ENCODE measurements at places on chromosomes 5 and 9.

- DNase-seq = peak; percentile 56
Measured at GRCh38 chr5:170603578-170604565, 100.1 kb downstream of the KCNIP1 start.

- peak; percentile 30 for DNase-seq
Measured at GRCh38 chr9:95336281-95336680, 18.8 kb upstream of the FANCC start.

GRCh38 chr9:137106662-137107250 is 7.8 kb downstream of the DPP7 start:
- DNase-seq = no peak

DNA sequence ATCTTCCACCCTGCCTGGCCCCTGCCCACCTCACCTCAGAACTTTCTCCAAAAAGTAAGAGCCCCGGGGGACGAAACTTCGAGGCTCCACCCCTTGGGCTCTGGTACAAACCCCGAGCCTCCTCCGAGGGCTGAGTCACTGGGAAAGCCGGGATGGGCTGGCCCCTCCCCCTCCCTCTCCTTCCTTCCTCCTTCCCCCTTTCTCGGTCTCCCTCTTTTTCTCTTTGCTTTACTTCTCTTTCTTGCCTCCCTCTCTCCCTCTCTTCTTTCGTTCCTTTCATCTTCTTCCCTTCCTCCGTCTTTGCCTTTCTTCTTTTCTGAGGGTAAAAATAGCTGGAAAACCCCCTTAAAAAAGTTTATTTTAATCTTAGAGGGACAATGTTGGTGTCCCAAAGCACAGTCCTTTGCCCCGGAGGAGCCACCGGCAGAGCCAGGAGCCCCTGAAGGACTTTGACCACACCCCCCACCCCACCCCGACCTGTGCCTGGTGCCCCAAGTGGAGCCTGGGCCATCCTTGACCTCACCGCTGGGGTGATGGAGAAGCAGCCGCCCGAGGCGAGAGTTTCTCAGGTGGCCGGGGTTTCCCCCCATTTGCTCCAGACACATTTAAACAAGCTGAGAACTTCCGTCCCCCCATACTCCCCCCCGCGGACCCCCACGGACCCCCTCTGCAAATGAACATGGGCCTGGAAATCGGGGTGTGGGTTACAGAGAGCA is 5.7 kb upstream of the NOTCH1 start:
- DNase-seq = peak; percentile 60

DNA sequence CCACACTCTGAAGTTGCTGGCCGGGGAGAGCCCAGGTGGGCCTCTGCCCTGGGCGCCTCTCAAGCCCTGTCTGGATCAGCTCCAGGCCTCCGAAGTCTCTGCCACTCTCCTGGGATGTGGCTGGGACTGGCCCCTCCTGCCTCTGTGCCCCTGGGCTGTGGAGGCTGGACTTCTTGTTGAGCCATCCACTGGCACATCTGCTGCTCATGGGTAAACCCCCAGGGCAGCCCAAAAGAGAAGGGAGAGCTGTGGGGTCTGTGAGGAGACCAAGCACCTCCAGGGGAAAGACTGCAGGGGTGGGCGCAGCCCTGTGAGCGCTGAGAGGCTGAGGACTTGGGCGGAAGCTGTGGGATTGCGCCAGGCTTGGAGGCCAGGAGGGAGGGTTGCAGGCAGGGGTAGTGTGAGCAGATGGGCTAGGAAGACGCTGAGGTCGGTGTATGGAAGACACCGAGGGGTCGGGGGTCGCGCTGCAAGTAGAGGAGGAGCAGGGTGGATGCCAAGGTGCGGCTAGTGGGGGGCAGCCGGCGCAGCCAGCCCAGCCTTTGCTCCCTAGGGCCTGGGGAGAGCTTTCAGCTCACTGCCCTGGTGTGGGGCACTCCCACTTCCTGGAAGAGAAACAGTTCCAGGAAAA is 118.1 kb downstream of the WNK2 start:
- no peak for DNase-seq

DNA sequence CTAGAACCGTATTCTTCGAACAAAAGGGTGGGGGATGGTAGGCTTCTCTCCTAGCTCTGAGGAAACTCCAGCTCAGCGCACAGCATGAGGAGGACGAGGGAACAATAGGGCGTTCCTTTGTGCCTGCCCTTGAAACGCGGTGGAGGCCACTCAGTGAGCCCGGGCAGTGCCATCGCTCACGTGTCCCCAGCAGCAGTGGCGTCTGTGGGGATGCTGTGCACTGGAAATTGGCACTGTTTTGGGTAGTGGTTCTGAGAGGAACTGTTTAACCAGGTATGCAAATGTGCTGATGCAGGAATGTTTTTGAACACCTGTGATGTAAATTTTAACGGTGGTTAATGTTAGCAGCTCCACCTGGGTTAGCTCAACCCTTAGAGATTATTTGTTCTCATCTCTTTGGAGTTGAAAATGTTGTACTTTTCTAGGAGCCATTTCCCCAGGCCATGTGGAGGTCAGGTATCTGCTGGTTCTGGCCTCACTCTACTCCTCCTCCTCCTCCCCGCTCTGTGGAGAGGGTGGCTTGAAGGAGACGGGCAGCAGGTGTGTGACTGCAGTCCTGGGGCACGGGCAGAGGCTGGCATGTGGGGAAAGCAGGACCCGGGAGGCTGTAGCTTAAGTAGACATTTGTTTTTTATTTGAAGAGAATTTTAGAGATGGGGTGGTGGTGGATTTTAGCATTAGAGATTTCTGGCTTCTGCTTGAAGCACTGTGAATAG is 48.3 kb downstream of the EHMT1 start:
- DNase-seq = no peak

- DNase-seq = no peak
Measured at GRCh38 chr5:82597437-82597836, 319.3 kb upstream of the RPS23 start.

DNA sequence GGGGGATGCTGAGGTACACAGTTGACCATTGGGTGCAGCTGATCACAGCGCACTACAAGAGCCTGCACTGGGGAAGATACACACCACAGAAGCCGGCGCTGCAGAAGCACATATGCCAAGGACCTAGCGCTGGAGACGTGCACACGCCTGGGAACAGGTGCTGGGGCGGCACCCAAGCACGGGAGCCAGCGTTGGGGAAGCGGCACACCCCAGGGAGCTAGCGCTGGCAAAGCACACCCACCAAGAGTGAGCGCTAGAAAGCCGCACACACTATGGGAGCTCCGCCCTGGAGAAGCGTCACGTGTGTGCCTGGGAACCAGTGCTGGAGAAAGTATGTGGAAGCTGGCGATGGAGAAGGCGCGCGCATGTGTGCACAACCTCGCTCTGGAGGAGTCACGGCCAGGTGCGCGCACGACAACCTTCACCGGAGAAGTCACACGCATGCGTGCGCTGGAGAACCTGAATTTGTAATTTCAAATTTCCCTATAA is 4.5 kb downstream of the FANCC start:
- DNase-seq = peak; percentile 55

GRCh38 chr9:19174127-19174912 is 47.0 kb upstream of the PLIN2 start:
- DNase-seq = peak; percentile 96

GRCh38 chr5:163614787-163615186 is 109.4 kb downstream of the MAT2B start:
- no peak for DNase-seq

- no peak for DNase-seq
Measured at GRCh38 chr5:1031306-1031959, 22.8 kb downstream of the NKD2 start.

DNA sequence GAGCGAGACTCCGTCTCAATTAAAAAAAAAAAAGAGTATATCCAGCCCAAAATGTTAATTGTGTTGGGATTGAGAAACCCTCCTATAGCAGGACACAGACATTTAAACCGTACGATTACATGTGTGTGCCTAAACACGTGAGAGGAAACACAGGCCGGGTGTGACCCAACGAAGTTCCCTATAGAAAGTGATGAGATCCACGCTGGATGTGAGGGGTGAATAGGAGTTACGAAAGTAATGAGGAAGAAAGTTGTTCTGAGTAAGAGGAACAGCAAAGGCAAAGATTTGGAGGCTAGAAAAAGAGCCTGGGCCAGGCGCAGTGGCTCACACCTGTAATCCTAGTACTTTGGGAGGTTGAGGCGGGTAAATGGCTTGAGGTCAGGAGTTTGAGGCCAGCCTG is 13.6 kb downstream of the NAIF1 start:
- no peak for DNase-seq

DNA sequence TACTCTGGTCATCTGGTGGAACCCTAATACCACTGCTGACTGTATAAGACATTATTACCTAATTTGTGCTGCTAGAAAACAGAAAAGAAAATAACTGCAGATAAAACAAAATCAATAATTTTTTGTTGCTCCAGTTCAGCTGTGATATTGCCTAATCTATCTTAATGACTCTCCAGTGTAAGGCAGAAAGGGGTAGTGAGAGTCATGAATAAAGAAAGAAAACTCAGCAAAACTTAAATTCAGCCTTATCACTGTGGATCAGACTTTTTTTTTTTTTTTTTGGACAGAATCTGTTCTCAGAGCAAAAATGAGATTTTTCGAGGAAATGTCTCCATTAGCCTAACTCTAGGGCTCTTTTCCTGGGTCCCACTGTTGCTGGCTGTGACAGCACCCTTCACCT is 1.1 kb upstream of the DOCK2 start:
- no peak for DNase-seq

DNA sequence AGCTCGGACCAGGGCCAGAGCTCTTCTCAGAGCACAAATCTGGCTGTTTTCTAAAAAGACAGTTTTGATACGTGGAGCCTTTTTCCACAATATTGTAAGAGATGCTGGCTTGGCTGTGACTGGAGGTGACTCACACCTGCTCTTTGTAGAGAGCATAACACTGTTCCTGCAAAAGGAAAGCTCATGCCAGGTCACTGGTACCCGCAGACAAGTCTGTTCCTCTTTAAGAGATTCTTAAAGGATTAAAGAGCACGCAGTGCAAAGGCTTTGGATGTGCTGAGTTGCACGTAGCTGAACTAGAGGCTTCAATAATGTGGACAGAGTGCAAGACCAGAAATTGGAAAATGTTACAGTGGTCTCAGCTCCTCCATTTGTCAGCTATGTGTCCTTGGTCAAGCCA is 19.0 kb downstream of the ACTL7B start:
- DNase-seq = no peak

- DNase-seq = no peak
Measured at GRCh38 chr9:35257986-35258659, 96.3 kb downstream of the UNC13B start.
